ENCODE measurements at places on chromosomes 4 and X. TPM values are rescaled to one million over a fixed set of nuclear protein-coding genes. Genes with fewer than 3 reads are reported as not detected.

Gene ARR3
- not detected for total RNA-seq

Gene TMEM271
- not detected for total RNA-seq

Gene CDX4
- not detected for total RNA-seq

Gene CLCN4
- total RNA-seq: 0.39 TPM

Gene NRK
- 0.23 TPM for total RNA-seq

Gene FMR1NB
- total RNA-seq: not detected

Gene TMEM35A
- total RNA-seq: not detected

Gene ABCD1
- total RNA-seq: 1.2 TPM

Gene SPANXC
- total RNA-seq: not detected

Gene UGT2B17
- total RNA-seq: not detected

Gene PARM1
- under 0.01 TPM for total RNA-seq

Gene PAGE2
- total RNA-seq: not detected

Gene PABPC1L2B
- not detected for total RNA-seq

Gene FRAS1
- total RNA-seq: 11.1 TPM

Gene CUL4B
- 16.4 TPM for total RNA-seq

Gene TMEM47
- 5.8 TPM for total RNA-seq

Gene KLF8
- 4.4 TPM for total RNA-seq

Gene AMTN
- total RNA-seq: 0.15 TPM

Gene BGN
- total RNA-seq: 0.30 TPM

Gene GABRA4
- not detected for total RNA-seq

Gene GPR119
- not detected for total RNA-seq

Gene DGAT2L6
- not detected for total RNA-seq

Gene MAGEC2
- total RNA-seq: not detected

Gene PF4V1
- not detected for total RNA-seq

Gene CCSER1
- 0.39 TPM for total RNA-seq

Gene SYP
- total RNA-seq: 0.30 TPM

Gene XPNPEP2
- not detected for total RNA-seq

Gene ANTXR2
- total RNA-seq: 141 TPM

Gene CYBB
- total RNA-seq: not detected

Gene IL2
- total RNA-seq: not detected

Gene UNC5C
- total RNA-seq: 0.04 TPM

Gene ZDHHC15
- total RNA-seq: not detected

Gene PRSS12
- 18.3 TPM for total RNA-seq

Gene FAM200B
- 25.0 TPM for total RNA-seq

Gene PDHA1
- total RNA-seq: 78.4 TPM

Gene CRMP1
- not detected for total RNA-seq

Gene EGF
- 1.5 TPM for total RNA-seq

Gene SLC10A6
- total RNA-seq: 5.0 TPM

Gene GUCY1B1
- 0.23 TPM for total RNA-seq

Gene ZNF141
- 1.9 TPM for total RNA-seq

Gene PDS5A
- total RNA-seq: 49.5 TPM

Gene ARAP2
- total RNA-seq: 5.2 TPM

Gene PDE6B
- 3.3 TPM for total RNA-seq

Gene ANXA3
- 547 TPM for total RNA-seq

Gene SAGE1
- not detected for total RNA-seq

Gene FRMPD3
- total RNA-seq: not detected

Gene MGARP
- total RNA-seq: 0.08 TPM
